ENCODE measurements at places on chromosomes 12 and 14.
A peak's percentile ranks its signal among the peaks of the same experiment; 100 is the strongest.

- DNase-seq: no peak
These were observed 10.8 kb upstream of the MED6 start for GRCh38 chr14:70611216-70611615.

DNA sequence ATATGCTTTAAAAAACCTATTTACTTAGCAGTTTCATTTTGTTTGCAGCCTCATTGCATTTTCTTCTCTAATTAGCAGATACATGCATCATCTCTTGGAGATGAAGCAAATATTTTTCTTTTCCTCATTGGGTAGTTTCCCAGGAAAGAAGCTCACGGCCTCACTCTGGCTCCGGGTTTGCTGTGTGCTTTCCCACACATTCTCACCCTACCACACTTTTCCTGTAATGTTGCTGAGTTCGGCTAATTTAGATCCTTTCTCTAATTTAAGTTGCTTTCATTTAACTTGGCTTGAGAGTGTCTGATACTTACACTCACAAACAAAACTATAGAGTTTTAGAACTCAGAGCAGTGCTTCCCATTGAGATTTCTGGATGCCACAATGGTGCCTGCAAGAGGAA lies 928.2 kb downstream of the NRXN3 start:
- no peak for DNase-seq

DNA sequence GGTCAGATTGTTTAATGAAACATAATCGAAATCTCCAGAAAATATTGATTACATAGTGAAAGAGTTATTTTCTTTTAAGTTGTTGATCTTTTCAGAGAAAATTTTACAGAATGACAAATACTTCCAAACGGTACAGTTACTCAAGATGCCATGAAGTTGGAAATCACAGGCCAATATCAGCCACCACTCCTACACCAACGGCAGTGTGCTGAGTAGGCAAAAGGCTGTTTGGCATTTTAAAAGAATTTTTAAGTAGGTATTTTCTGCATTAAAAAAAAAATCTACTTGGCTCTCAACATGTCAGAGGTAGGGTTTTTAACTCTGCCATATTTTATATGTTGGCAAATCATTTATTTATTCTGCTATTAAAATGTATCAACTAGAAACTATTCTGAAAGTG lies 21.7 kb downstream of the SLC38A4 start:
- no peak for DNase-seq

DNA sequence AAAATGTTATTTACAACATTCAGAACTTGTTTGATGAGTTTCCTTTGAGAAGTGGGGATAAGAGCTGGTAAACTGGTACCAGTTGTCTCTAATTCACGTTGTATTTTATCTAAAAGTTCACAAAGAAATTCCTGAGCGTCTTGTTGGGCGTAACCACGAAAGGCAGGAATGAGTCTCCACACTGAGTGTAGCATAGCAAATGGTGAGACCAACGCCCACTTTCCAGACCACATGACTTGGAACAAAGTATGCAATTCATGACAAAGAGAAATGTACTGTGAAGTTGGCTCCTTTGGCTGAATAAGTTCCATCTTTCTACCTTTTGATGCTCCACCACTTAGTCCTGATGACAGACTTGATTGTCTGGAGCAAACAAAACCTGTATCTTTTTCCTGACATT lies 18.4 kb downstream of the USP44 start:
- DNase-seq: no peak

- no peak for DNase-seq
These were observed 37.6 kb downstream of the DEGS2 start for GRCh38 chr14:100121643-100122480.

DNA sequence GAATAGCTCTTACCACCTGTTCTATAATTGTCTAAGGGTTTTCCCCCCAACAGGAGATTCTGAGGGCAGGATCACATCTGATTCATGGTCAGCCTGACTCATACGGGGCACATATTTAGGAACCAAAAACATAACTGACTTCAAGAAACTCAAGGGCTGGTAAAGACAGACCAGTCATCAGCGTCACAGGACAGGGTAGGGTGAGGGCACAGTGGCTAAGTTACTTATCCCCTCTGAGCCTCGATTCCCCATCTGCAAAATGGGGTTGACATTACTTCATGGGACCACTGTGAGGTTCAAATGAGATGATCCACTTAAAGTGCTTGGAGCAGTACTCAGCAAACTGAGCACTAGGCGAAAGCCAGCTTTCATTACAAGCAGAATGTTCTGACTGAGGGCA lies 606 bp downstream of the CINP start:
- DNase-seq: no peak

DNA sequence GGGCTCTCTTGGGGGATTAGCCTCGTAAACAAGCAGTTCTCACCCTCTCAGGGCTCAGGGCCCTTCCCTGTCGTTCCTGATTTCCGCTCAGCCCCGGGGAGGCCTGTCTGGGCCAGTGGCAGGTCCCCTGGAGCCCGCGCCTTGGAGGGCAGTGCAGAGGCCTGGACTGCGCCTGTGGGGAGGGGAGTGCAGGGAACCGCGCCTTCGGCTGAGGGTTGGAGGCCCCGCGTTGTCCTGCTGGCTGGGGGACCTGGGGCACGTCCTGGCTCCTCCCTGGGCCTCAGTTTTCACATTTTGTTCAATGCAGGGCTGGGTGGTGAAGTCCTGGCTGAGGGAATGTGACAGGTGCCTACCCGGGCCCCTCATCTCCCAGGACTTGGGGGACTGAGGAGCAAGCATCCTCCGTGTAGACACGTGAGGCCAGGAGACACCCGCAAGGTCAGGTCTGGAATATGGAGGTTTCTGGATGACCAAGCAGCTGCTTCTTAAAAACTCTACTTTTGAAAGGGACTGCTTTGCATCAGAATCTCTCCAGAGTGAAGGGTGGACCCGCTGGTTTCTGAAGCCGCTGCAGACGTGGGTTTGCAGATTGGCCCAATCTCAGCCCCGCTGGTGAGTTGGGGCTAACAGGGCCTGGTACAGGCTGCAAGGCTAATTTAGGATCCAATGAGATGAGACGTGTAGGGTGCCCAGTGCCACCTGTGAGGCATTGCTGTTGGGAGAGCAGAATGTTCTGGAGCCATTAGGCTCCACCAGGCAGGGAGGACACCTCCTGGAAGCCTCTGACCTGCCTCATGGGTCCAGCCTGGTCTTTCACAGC lies 80.2 kb downstream of the KIF26A start:
- no peak for DNase-seq

DNA sequence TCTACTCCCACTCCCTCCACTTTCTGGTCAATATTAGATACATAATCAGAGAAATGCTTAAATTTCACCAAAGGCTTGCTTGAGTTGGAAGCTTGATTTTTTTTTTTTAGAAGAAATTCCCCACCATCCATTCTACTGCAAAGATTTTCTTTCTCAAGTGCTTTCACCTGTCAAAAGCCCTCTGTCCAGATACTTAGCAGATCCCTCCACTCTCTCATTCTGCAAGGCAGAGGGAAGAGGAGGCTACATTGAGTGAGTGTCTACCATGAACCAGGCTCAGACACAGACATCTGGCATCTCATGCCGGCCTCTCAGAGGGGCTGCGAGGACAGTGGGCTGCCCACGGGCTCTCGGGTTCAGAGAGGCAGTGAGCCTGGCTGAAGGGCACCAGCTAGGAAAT lies 127.6 kb upstream of the GSC start:
- DNase-seq: no peak

DNA sequence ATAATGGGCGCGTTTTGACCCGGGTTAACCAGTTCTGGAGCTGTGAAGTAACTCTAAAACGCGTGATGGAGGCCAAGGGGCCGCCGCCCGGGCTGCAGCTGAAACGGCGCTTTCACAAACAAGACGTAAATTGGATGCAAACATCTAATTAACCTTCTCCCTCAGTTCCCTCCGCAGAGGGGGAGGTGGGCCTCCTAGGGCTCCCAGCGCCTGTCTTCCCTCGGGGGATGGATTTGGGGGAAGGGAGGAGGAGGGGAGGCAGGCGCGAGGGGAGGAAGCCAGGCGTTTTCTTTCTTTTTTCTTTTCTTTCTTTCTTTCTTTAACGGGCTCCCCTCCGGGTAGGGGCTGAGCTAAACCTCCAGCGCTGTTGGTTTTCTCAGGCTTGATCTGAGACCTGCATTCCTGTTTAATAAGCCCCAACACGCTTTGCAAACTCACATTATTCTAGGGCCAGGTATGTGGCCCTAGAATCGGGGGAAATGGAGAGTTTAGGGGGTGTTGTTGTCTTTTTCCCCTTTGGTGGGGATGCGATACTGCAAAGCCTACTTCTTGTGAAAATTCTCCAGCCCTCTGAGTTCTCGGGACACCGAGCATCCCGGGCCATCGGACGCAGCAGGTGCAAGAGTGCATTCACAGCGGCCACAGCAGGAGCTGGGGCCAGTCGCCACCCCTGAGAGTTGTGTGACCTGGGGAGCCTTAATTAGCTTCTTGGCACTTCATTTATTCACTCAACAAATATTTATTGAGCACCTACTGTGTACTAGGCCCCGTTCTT lies 43.6 kb upstream of the LHX5 start:
- DNase-seq: no peak

GRCh38 chr12:115294453-115295133 lies 610.6 kb upstream of the TBX3 start:
- DNase-seq: no peak

GRCh38 chr12:3046441-3047200 lies 30.6 kb upstream of the TSPAN9 start:
- no peak for DNase-seq

- no peak for DNase-seq
These were observed 12.7 kb downstream of the SERPINA5 start for GRCh38 chr14:94593749-94594431.

- DNase-seq: no peak
These were observed 21.9 kb upstream of the ADIPOR2 start for GRCh38 chr12:1668833-1669543.

DNA sequence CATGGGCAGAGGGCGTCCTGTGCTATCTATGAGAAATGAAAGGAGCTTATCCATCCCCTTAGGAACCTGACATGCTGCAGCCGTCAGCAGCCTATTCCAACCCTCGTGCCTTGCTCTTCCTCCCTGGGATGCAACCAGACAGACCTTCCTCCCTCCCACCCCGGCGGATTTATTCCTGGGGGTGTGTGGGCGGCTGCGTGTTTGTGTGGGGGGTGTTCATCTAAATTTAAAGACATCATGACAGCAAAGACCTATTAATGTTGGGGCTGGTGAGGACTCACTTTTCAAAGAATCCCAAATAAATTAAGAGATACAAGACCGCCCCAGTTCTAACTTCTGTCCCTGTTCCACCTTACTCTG lies 52.0 kb downstream of the WSCD2 start:
- no peak for DNase-seq

DNA sequence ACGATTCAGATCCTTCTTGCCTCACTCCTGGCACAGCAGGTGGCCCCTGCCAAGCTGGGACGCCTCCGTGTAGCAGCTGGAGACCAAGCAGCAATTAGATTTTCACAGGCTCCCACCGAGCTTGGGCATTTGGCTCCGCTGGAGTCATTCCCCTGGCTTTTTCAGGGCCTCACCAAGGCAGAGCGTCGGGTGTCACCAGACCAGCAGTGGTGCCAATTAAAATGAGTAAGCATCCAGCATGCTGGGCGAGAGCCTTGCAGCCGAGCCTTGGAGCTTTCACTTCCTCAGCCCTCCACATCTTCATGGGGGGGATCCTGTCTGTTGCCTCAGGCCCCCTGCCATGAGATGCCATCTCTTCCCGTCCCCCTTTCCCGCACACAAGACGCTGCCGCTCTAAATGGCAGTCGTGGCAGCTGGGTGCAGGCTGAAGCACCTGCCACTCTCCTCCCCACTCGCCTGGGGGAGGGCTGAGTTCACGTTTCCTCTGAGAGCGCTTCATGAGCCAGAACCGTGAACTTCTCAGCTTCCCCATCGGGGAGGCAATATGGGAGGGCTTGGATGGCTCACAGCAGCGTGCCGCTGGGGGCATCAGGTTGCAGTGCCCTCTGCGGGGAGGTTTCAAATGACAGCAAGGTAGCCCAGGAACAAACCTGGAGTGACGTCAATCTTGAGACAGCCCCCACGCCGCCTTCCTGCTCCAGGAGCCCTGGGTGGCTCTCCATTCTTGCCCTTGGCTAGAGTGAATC lies 11.7 kb downstream of the TPCN1 start:
- DNase-seq: peak; percentile 54

- no peak for DNase-seq
These were observed 5.1 kb upstream of the SPATA7 start for GRCh38 chr14:88380405-88380804.

GRCh38 chr12:93653079-93653478 lies 24.1 kb upstream of the CRADD start:
- DNase-seq: no peak

DNA sequence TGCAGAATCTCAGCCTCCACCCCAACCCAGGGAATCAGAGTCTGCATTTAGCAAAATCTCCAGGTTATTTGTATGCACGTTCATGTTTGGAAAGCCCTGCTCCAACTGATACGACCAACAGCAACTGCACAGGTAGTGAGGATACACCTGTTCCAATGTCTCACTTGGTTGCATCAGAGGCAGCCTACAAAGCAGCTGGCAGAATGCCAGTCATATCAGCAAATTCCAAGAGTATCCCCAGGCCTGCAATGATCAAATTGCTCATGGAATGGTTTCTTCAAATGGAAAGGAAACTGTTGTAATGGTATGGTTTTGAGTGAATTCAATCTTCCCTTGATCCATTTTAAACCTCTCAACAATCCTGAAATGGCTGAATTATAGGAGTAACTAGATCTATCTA lies 75.4 kb downstream of the GRIP1 start:
- DNase-seq: no peak

DNA sequence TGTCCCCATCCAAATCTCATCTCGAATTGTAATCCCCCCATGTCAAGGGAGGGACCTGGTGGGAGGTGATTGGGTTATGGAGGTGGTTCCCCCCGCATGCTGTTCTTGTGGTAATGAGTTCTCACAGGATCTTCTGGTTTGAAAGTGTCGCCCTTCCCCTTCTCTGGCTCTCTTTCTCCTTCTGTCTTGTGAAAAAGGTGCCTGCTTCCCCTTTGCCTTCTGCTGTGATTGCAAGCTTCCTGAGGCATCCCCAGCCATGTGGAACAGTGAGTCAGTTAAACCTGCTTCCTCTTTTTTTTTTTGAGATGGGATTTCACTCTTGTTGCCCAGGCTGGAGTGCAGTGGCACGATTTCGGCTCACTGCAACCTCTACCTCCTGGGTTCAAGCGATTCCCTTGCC lies 104.0 kb downstream of the CCDC91 start:
- DNase-seq: no peak

DNA sequence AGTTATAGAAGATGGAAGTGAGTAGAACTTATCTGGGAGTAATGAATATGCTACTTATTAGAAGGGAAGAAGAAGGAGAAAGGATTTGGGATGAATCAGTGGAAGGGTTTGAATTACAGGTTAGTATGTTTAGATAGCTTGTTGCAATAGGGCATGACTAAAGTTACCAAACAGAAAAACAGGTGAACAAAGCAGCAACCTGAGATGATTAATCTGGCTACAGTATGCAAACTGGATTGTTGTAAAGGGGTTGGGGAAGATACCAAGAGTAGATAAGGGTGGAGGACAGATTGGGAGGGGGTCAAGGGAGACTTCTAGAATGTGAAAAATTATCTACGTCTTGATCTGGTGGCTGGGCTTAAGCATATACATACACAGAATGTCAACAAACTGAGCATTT lies 73.4 kb upstream of the CLEC14A start:
- no peak for DNase-seq

GRCh38 chr12:64567570-64567969 lies 42.7 kb upstream of the RASSF3 start:
- DNase-seq: no peak

- DNase-seq: no peak
These were observed 47.4 kb upstream of the DICER1 start for GRCh38 chr14:95204705-95205104.
